T-helper 22 cell (primary cell): ENCODE measurements at places on chromosomes 5 and 9.

DNA sequence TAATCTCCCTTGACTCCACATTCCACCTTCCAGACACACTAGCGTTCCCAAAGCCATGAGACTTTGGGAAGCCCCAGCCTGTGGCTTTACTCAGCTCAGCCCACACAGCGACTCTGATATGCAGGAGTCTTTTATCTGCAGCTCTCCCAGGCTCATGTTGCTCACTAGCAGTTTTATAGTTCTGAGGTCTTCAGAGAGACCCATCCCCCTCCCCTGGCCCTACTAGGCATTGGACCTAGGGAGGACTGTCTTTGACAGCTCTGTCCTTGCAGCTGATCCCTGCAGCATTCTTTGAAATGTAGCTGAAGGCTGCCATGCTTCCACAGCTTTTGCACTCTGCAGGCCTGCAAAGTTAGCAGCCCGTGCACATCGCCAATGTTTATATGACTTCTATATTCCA lies 19.9 kb upstream of the CYLC2 start:
- DNase-seq, result no peak

GRCh38 chr5:103744159-103744558 lies 181.6 kb upstream of the NUDT12 start:
- DNase-seq, result no peak

DNA sequence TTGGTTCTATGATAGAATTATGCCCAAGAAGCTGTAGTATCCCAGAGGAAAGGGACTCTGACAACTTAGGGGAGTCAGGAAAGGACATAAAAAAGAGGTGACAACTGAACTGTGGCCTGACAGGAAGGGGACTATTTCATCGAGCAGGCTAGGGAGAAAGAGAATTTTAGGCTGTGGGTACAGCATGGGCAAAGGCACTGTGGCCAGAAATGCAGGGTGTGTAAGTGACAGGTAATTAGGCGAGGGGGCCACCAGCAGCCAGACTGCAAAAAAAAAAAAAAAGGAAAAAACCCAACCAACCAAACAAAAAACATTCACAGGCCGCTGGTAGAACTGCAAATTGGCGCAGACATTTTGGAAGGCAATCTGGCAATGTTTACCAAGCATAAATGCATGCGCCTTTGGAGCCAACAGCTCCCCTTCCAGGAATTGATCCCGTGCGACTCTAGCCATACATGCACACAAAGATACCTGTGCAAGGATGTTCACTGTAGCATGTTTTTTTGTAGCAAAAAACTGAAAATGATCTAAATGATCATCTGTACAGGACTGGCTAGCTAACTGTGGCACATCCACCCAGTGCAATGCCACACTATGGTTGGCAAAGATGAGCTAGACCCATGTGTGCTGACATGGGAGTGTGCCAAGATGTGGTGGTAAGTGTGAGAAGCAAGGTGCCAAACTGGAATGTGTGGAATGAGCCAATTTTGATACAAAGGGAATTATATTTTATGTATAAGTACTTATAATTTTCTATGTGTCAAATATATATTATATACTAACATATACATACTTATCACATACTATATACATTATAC lies 1.1 kb downstream of the EIF4E1B start:
- DNase-seq, result no peak

DNA sequence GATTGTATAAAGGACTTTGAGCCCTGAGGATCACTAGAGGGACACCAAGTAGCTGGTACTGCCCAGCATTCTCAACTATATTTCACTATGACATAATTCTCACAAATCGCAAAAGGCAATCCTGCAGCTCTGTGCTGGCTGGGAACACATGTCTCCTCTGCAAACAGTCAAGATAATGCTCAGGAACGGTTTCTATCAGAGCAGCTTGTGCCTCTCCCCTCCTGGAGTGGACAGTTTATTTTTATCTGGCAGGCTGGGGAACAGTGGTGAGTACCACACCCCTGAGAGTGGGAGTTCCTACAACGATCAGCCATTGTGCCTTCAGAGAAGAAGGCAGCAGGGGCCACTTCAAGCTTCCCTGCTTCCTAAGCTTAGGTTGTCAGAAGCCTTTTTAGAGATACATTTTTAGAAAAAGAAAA lies 65.8 kb downstream of the ERAP1 start:
- no peak for DNase-seq

GRCh38 chr5:112417931-112418658 lies 982 bp downstream of the EPB41L4A start:
- no peak for DNase-seq

- no peak for DNase-seq
Measured at GRCh38 chr9:34072410-34072809, 23.7 kb upstream of the UBAP2 start.

DNA sequence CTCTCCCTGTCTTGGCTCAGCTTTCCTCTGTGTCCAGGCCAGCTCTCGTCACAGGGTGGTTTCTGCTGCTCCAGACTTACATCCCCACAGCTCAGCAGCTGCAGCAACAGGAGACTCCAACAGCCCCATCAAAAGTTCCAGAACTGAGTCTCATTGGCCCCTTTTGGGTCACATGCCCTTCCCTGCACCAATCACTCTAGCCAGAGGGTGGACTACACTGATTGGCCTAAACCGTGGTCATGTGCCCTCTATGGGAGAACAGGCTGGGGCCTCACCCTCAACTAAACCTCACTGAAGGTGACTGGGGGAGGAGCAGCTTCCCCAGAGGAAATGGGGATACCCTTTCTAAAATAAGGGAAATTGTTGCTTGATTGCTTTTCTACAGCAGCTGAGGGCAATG lies 44.4 kb upstream of the CPLX2 start:
- DNase-seq, result no peak

DNA sequence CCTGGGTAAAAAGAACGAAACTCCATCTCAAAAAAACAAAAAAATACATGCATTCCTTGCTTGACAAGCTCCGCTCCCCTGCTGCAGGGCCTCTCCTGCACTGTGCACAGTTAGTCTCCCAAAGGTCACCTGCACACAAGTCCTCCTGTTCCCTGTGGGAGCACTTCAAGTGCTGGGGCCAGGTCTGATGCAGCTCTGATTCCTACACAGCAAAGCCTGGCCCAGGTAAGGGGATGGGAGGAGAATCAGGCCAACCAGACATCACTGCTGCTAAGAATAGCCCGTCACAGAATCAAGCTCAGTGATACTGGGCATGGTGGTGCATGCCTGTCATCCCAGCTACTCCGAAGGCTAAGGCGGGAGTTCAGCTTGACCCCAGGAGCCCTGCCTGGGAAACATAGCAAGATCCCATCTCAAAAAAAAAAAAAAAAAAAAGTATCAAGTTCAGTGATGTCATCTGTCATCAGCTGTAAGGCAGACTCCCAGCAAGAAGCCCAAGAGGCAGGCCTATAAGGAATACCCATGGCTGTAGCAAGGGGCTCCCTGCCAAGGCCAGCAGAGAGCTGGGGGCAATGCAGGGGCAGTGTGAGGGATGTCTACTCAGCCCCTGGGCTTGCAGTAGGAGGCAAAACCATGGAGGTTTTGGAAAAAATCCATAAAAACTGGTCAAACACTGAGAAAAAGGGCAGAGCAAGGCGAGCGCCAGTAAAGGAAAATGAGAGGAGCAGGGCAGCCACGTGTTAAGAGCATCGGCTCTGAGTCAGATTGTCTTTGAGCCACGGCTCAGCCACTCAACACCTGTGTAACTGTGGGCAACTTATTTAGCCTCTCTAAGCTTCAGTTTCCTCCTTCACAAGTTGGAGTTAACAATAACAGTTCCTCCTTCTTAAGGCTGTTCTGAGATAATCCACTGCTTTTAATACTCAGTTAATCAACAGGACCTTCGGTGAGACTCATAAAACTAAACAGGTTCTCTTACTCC lies 3.2 kb downstream of the TPM2 start:
- no peak for DNase-seq

DNA sequence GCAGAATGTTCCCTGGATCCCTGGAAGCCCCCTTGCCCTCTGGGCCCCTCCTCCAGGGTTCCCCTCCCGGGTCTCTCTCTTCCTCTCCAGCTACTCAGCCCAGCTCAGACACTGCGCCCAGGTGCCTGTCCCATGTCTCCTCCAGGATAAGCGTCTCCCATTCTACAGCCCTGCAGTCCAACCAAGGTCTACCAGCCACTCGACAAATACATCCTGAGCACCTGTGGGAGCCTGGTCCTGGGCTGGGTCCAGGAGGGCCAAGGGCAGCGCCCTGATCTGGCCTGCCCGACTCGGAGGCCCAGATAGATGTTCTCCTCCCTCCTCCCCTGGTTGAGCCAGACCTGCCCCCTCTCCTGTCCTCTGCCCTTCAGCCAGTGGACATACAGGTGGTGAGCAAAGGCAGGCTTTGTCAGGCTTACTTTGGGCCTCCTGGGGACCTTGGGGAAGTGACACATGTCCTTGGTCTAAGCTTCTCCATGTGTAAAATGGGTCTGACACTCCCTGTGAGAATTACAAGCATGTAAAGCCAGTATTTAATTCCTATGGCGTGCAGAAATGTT lies 1.4 kb downstream of the FLT4 start:
- no peak for DNase-seq

DNA sequence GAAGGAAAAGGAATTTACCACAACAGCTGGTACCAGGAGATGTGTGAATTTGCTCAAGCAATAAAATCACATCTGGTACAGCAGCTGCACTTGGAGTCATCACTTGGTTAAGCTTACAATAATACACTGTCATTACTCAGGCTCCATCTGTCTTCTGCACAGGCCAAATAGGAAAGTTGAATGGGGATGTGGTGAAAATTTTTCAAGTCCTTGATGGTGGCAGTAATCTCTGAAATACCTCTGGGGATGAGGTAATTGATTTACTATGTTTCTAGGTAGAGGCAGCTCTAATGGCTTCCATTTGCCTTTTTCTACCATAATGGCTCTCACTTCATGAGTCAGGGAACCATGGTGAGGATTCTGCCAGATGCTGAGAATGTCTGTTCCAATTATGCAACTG lies 206.8 kb upstream of the ATP10B start:
- DNase-seq, result no peak

DNA sequence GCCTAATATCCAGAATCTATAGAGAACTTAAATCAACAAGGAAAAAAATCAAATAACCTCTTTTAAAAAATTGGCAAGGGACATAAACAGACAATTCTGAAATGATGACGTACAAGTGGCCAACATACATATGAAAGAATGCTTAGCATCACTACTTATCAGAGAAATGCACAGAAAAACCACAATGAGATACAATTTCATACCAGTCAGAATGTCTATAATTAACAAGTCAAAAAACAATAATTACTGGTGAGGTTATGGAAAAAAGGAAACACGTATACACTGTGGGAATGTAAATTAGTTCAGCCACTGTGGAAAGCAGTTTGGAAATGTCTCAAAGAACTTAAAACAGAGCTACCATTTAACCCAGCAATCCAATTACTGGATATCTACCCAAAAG lies 1192.0 kb downstream of the CDH12 start:
- DNase-seq, result no peak

GRCh38 chr5:135295852-135296251 lies 103.2 kb downstream of the MACROH2A1 start:
- DNase-seq, result no peak

DNA sequence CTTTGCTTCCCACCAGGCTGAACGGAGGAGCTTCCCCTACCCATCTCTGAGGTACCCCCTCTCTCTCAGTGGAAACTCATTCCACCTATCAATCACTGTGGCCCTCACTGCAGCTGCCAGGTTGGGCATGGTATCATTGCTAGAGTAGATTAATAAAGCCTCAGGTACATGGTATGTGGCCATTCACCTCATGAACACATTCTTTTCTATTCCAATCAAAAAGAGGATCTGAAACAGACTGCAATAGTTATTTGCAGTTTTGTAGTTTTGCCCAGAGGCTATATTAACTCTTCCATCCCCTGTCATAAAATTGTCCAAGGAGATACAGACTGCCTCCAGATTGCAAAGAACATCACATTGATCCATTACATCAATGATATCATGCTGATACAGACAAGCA lies 85.8 kb upstream of the MVB12B start:
- DNase-seq, result no peak

DNA sequence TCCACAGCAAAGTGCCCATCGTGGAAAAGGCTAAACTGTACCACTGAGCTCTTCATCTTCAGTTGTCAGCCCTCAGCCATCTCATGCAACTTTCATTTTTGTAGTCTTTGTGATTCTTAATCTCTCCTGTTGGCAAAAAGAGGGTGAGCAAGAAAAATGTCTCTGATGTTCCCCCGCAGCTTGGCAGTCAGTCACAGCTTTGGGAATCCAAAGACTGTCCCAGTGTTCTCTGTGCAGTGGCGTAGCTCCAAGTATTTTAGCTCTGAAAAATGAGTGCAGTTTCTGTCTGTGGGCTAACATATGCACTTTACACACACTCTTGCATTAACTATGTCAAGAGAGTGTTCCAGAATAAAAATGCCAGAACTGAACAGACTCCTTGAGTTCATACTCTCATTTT lies 372.2 kb downstream of the TMEM232 start:
- no peak for DNase-seq

DNA sequence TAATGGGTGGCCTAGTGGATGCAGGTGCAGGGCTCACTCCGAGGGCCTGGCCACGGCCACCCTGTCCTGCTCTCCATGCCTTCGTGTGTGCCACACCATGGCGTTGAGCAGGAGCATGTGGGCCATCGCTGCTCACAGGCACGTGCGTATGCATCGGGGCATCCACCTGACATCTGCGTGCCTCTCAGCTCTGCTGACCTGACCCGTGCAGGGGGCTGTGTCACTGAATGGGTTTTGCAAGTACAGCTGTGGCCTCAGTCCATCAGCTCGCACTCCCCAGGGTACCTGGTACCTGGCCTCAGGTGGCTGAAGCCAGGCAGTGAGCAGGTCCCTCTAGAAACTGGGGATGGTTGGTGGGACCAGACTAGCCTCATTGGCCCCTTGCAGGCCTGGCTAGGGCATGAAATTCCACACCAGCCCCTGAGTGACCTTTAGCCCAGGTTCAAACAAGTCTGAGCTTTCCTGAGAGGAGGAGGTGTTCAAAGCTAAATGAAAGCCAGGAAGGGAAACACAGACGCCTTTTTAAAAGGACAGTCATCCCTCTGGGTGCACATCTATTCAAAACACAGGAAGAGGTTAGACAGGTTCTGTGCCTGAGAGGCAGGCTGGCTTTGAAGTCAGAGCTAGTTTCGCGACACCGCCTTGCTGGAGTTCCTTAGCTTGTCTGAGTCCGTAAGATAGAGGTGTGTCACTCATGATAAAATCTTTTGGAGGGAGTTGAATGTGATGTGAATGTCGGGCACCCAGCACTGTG lies 74.0 kb downstream of the MACROH2A1 start:
- no peak for DNase-seq

GRCh38 chr5:64269164-64269563 lies 103.5 kb downstream of the RNF180 start:
- DNase-seq, result no peak
